Activated T-cell treated with anti-CD3 and anti-CD28 coated beads for 48 hours (primary cell): ENCODE measurements at places on chromosomes 11 and 22.

DNA sequence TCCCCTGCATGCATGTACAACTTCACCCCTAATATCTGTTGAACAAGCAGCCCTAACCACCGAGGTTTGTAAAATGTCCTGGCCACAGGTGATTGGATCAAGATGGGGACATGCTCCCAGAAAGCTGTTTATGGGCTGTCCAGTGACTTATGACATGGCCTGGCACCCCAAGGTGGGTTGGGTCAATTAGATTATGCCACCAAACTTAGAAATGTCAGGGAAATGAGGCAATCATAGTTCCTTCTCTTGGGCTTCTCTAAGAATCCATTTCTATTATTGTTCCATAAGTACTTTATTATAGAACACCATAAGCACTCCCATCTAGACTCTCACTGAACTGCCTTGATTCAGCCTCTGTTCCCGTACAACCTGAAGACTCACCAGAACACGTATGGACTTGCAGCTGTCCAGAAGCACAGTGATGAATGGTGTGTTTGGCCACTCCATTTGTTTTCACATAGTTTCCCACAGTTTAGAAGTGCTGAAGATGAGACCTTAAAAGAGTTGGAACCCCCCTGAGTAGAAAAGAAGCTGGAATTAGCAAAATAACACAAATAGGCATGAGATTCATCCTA, 45.5 kb upstream of the OLFML1 start:
- DNase-seq, result no peak

DNA sequence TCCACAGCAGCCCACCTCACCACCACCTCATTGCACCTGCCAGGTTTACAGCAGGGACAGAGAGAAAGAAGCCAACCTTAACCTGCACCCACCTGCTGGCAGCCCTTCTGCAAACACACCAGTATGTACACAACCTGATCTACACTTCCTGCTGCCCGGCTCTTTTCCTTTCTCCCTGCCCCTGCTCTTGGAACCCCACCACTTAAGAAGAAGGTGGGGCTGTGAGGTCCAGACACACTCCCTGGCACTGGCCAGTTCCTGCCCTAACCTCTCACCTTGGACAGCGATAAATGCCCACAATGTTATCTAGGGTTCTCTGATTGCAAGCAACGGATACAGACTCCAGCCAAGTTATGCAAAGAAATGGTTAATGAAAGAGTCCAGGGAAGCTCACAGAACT, 10.8 kb upstream of the SLC35C1 start:
- DNase-seq, result no peak

- no peak for DNase-seq
Observed at GRCh38 chr22:24938741-24939341, 7.7 kb downstream of the LHFPL7 start.

GRCh38 chr22:44344407-44344806, 31.7 kb upstream of the SHISAL1 start:
- no peak for DNase-seq

DNA sequence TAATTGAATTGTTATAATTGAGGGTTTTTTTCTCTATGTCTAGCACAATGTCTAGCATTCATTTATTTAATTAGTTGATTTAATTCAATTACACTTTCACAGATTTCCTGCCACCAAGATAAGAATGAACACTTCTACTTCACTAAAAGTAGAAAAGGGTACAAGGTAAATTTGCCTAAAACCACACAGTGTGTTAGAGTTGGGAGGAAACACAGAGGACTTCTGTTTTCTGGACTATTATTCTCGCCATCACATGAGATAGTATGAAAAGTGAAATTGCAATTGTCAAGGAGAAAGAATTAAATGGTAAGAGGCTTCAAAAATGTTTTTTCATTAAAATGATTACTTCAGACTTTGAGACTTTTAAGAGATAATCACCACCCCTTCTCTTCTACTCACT, 109.5 kb downstream of the ETS1 start:
- DNase-seq, result no peak

- no peak for DNase-seq
Observed at GRCh38 chr11:86636275-86636674, 36.1 kb downstream of the ME3 start.

GRCh38 chr11:99015634-99016454, 4.9 kb upstream of the CNTN5 start:
- no peak for DNase-seq

DNA sequence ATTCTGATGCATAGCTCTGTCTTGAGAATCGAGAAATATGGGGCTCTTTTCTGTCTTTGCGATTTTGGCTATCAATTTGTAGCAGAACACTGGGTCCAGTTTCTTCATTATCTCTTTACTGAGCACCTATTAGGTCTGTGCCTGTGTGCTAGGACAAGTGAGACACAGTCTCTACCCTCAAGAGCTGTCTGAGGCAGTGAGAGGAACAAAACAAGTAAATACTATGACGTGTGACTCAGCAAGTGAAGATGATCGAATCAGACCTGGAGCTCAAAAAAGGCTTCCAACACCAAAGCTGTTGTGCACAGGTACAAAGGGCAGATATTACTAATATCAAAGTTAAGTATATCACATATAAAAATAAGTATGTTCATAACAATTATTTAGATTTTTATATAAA, 52.4 kb downstream of the LGR4 start:
- DNase-seq, result no peak

- no peak for DNase-seq
Observed at GRCh38 chr11:65849771-65850216, 8.2 kb downstream of the CFL1 start.

- DNase-seq, result no peak
Observed at GRCh38 chr11:72705442-72706365, 31.5 kb upstream of the PDE2A start.

DNA sequence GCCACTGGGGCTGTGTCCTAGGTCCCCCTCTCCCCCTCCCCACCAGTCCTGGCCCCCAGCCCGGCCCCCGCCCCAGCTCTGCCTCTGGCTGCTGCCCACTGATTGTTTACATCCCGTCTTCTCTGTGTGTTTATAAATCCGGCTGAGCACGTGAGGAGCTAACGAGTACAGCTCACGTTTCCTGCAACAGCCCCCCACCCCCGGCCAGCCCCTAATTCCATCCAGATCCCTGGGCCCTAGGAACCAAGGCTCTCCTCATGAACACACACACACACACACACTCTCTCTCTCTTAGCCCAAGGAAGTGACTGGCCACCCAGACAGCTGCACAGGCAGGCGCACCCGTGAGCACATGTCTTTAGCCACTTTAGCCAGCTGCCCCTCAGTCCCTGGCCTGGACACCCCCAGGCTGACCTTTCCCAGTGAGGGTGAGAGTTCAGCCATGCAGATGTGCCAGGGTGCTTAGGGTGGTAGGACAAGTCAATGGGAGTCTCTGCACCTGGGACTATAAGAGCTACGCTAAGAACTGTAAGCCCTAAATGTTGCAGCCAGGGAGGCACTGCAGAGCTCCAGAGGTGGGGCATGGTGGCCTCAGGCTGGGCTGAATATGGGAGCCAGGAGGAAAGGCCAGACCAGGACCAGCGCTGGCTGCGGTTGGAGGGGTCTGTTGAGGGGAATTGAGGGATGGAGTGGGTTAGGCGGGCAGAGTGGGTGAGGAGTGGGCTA, 2.9 kb downstream of the CLCF1 start:
- DNase-seq, result no peak

- DNase-seq, result no peak
Observed at GRCh38 chr11:25910086-25910485, 421.8 kb upstream of the ANO3 start.

GRCh38 chr11:64298966-64299846, 952 bp upstream of the CATSPERZ start:
- DNase-seq, result no peak

DNA sequence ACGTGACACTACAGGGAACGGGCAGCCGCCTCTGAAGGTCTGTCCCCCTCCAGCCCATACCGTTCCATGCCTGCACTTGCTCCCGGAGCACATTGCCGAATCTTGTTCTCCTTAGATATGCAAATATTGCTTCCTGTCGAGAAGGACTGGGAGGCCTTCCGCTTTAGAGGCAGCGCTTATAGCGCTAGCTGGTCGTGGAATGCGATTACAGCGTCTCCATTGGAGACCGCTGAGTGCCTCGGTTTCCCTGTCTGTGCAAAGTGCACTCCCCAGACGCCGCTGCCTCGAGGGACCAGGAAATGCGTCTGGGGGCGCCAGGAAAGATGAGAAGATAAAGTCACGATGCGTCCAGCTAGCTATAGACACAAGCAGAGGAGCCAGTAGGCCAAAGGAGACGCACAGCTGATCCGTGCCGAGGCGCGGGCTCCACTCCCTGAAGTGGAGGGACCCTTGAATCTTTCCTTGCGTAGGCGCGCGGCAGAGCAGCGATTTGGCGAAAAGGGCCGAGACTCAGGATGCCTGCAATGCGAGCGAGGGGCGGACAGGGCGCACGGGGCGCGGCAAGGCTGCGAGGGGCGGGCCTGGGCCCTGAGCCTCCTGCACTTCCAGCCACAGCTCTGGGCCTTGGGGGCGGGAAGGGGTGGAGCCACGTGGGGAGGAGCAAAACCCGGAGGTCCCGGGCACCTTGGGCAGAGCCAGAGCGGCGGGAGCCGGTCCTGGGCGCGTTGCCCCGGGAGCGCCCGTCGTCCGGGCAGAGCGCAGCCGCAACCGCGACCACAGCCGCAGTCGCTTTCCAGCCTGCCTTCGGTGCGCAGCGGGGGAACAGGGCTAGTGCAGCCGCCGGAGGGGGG, at the start of gene RASSF10:
TSS of gene RASSF10 (plus strand) at position 692 of the 851 bp plus-strand sequence. CDS start 261 bp downstream, outside the sequence.
- peak; percentile 27 for DNase-seq

DNA sequence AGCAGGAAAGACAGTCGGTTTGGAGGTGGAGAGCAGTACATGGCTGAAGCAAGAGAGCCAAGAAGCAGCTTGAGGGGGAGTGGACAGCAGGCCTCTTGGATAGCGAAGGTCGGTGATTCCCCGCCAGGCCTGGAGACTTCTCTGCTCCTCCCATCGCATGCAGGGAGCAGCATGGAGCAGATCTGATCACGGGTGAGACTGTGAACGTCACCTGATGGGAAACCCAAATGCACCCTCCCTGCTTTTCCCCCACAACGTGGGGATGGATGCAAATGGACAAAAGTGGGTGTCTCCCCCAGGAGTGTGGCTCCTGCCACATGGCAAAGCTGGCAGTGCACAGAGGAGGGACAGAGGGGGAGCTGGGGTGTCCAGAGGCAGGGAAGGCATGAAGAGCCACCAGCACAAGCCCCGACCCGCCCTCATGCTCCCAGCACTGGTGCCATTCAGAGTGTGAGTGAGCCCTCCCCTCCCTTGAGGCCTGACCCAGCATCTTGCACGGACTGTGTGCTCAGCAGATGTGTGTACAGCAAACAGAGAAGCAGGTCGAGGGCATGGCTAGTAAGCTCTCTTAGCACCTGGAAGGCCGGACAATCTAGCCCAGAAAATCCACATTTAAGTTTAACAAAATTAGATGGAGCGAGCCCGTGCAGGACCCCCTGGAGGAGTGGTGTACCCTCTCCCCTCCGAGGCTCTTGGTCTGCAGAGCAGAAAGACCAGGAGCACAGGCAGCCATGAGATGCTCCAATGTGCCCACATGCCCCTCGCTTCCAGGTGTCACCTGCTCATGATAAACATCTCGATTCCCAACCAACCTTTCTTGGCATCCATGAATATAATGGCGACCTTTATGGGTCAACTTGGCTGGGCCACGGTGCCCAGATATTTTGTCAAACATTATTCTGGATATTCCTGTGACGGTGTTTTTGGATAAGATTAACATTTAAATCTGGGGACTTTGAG, 661.7 kb downstream of the TBC1D22A start:
- no peak for DNase-seq

DNA sequence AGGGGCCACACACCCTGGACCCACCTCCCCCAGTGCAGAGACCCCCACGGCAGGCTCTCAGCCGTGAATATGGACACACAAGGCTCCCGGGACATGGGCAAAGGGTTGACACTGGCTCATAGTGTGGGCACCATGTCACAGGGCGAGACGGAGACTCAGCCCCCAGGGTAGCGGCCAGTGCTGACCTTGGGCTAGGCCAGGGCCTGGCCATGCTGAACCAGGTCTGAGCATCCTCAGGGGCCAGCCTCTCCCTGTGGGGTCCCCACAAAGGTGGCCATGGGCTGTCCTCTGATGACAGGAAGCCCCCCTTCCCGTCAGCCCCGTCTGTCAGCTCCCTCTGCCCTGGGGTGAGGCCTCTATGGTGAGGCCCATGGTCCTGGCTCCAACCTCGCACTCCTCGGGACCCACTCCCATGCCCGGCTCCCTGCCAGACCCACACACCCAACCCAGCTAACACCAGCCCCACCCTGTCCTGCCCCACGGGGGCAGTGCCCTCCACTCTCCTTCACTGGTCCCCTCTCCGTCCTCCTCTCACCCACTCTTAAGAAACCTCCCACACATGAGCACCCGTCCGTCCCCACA, 19.0 kb upstream of the PRODH start:
- no peak for DNase-seq

GRCh38 chr22:43792905-43793304, 19.2 kb downstream of the EFCAB6 start:
- no peak for DNase-seq

DNA sequence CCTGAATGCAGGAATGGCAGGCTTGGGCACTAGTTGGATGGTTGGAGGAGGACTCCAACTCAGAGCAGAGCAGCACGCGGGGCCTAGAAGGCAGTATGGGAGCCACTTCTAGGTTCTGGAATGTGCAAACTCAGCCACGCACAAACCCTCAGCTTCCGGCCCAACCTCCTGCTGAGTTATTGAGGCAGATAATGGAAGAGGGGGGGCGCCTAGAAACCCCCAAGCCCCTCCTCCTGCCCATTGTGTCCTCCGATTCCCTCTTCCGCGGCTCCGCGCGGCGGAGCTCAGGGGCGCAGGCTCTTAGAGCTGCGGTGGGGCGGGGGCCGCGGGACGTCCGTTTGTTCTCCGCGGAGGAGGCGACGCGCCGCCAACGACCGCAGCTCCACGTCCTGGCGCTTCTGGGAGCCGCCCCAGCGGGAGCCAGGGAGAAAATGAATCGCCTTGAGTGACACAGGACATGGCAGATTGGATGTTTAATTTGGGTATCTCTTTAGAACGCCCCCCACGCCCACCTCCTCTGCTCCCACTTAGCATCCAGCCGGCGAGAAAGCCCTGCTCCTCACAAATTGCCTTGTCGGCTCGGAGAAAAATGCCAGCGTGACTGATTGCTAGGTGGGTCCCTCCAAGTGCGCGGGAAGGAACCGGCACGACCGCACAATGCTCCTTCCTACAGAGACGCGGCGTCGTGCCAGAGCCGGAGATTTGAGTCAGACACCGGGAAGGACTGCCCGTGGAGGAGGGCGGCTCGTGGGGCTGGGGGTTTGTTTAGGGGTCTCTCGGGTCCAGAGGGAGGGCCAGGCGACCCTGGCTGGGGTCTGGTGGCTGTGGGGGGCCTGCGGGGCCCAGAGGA, 144.6 kb downstream of the NECTIN1 start:
- no peak for DNase-seq

- DNase-seq, result no peak
Observed at GRCh38 chr11:44749189-44749588, 22.4 kb downstream of the TSPAN18 start.
